Occipital lobe (tissue), 3 donors: ENCODE measurements at places on chromosomes 12 and 14. TPM values are rescaled to one million over a fixed set of nuclear protein-coding genes. Genes with fewer than 3 reads are reported as not detected.

MBIP gene
- 24.8 TPM for total RNA-seq

KRT82 gene
- total RNA-seq, result not detected

AJUBA gene
- total RNA-seq, result 8.1 TPM

INHBC gene
- not detected for total RNA-seq

GNG2 gene
- 317 TPM for total RNA-seq

- DNase-seq, result no peak
Observed at GRCh38 chr14:78488938-78489337, 318.8 kb downstream of the NRXN3 start.

- DNase-seq, result peak; percentile 7
Observed at GRCh38 chr14:67815573-67816225, 691 bp downstream of the ZFYVE26 start.

GRCh38 chr14:68081489-68081888 is 261.9 kb downstream of the RAD51B start:
- no peak for DNase-seq

DNA sequence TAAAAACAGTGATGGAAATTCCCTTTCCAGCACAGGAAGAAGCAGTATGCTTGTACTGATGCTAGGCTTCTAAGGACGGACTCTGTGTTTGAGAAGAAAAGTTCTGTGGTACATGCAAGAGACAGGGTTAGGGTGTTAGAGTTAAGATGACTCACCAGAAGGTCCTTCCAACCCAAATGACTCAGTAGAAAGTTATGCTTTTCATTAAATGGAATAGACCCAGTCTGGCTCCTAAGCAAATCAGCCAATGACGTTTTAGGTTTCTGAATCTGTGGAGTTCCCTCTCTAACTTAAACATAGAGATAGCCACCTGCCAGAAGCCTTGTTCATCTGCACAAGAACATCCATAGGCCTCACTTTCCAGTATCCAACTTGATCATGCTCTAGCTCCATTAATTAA is 5.7 kb downstream of the PTHLH start:
- DNase-seq, result no peak

DNA sequence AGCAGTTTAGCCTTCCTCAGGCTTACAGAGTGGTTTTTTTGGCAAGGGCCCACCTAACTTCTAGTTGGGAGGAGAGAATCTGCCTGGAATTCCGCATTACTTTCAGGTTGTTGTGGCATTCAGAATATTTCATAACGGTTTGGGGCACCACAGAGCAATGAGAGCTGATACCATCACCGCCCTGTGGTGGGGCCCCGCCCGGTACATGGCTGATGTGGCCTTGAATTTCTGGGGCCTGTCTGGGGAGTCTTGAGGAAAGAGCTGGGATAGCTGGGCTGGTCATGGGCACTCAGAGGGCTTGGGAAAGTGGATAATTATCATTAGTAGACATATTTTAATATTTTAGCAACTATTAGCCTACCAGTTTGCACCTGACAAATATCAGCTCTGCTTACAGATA is 4.2 kb downstream of the TESPA1 start:
- DNase-seq, result no peak

- no peak for DNase-seq
Observed at GRCh38 chr14:89728964-89729363, 225.6 kb downstream of the EFCAB11 start.

DNA sequence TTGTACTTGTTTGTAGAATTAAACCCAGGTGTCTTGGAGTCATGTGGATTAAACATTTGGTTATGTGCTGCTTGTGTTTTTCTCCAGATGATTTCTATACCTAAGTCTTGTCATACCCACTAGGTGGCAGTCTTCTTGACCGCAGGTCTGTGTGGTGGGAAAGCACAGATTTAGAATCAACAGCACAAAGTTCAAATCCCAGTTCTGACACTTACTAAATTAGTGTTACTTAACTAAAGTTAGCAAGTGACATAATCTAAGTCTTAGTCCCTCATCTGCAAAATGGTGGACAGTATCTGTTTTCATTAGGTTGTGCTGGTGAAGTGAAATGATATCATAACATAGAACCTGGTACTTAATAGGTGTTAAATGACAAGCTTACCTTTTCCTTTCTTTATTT is 151.0 kb upstream of the ARHGAP5 start:
- DNase-seq, result no peak
